ENCODE measurements at places on chromosomes 5 and 9.

DNA sequence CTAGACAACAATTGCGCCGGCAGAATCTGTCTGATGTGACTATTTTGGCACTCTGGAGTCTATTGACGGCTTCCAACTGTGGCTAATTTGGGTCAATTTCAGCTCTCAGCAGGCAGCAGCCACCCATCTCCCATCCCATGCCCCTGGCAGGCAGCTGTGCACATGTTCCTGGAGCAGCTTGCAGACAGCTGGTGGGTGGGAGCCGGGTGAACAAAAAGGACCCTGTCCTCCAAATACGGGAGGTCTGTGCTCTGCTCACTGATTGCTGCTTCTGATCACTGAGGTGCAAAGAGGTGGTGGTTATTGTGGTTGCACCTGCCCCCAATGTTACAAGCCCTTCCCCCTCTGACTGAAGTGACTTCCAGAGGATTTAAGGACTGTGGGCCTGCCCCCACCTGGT, 45.0 kb upstream of the N4BP3 start:
- no peak for DNase-seq

DNA sequence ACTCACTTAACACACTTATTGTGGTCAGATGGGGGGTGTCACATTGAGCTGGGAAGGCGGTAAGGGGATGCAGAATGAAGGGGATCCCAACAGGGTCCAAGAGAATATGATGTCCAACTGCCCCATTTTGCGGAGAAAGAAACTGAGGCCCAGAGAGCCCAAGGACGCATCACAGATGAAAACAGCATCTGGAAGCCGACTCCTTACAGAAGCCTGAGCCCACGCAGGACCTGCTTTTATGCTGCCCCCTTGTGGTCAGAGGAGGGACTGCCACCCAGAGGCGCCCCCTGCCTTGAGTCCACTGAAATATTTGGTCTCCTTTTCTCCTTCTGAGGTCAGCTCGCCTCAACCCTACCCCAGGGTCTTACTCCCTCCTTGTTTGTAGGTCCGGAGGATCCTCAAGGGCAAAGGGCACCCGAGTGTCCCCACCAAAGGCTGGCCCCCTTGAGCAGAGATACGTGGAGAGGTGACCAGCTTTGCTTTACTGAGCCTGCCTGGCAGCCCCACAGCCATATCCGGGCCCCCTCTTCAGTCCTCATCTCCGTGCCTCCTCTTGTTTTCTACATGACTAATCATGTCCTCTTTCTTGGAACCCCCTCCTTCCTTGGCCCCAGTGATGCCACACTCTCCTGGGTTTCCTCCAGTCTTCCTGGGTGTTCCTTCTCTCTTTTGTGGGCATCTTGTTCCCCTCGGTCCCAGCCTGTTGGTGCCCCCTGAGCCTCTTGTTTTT, 30.0 kb upstream of the TTLL11 start:
- DNase-seq, result peak; percentile 60

DNA sequence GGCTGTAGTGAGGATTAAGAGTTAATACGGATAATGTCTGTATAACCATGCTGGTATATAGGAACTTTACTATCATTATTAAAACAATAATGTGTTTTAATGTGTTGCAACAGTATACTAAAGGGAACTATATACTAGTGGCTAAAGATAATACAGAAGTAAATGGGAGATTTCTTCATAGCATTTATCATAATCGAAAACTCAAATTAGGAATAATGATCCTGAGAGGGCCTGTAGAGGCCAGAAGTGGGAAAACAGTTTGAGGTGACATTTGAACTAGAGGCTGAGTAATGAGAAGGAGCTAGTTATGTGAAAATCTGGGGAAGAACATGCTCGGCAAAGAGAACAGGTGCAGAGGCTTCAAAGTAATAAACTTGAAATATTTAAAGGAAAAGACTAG, 2.9 kb downstream of the TCERG1 start:
- DNase-seq, result no peak

DNA sequence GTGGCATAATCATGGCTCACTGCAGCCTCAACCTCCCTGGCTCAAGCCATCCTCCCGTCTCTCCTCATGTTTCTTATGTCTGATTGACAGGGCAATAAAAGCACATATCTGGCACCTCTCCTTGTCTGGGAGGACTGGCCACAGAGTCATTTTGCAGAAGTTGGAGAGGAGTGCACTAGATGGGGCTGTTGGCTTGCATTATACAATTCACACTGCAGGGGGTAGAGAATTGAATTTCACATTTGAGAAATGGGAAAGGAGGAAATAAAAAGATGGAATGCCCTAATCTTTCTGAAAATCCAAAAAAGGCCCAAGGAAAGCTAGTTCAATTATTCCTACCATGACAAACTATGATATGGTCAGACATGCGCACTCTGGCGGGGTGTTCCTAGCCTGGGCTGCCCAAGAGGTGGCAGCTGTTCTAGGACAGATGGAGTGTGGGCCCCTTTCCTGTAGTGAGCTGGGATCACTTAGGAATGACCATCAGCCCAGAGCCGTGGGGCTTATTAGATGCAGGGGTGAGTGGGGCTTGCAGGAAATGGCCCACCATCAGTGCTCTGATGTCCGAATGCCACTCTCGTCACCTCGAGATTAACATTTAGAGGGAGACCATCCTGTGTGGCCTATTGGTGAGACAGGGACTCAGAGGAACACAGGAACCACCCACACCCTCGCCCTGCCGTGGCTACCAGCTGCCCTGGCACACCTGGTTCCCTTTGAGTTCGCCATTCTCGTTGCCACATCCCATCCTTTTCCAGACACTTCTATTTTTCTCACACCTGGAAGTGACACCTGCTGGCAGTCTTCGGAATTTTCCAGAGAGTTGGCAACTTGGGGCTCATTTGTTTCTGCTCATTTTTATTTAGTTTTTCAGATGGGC, 21.8 kb upstream of the ANKRD18A start:
- no peak for DNase-seq
